Hypothalamus (tissue), 51 donors: ENCODE measurements at places on chromosomes 16 and 17.

- no peak for DNase-seq
Measured at GRCh38 chr16:87165151-87165550, 152.0 kb downstream of the C16orf95 start.

DNA sequence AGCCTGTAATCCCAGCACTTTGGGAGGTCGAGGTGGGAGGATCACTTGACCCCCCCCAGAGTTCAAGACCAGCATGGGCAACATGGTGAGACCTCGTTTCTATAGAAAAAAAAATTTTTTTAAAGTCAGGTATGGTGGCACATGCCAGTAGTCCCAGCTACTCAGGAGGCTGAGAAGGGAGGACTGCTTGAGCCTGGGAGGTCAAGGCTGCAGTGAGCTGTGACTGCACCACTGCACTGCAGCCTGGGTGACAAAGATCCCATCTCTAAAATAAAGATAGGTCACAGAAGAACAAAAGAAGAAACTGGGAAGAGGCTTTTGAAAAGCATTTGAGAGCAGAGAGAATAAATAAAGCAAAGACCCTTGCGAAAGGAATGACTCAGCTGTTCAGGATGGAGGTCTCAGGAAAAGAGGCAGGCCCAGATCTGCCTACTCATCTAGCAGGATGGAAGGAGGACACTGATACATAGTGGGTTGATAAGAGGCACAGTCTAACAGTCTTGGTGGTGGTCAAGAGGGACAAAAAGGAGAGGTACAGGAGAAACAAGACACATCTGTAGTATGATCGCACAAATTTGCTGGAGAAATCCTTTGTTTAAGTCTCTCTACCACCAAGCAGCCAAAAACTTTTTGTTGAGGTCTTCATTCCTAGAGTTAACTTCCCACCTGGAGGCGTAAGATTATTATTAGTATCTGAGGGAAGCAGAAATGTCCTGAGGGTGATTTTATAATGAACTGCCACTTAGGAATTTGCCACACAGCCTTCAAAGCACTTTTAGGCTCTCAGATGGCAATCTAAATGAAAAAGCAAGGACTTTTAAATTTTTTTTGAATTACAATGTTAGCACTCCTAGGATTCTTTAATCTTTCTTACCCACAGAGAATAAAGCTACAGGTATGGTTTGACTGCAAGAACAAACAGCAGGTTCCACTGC lies 17.6 kb downstream of the ZSWIM7 start:
- DNase-seq: no peak

- DNase-seq: no peak
Measured at GRCh38 chr16:64434526-64435069, 687.3 kb downstream of the CDH11 start.

DNA sequence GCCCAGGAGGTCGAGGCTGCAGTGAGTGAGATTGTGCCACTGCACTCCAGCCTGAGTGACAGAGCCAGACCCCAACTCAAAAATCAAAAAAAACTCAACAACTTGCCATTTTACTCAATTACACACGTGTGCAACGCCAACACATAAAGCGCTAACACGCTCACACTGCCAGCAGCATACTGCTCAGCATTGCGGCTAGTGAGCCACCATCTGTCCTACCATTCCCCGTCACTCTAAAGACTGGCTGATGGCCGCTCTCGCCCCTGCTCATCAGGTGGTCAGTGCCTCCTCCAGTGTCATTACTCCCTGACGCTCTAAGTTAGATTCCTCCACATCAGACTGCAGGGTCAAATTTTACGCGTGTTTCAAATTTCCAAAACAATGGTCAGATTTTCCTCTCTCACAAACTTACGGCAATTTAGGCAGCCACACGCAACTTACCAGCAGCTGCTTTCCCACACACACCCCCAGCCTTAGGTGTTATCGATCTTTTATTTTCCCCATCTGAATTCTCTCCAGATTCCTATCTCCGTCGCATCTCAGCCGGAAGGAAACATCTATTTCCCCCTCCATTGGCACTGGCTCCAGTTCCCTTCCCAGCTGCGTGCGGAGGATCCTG lies 240.8 kb downstream of the C16orf95 start:
- no peak for DNase-seq

GRCh38 chr16:58678716-58679115 lies 5.9 kb downstream of the SLC38A7 start:
- peak; percentile 43 for DNase-seq

DNA sequence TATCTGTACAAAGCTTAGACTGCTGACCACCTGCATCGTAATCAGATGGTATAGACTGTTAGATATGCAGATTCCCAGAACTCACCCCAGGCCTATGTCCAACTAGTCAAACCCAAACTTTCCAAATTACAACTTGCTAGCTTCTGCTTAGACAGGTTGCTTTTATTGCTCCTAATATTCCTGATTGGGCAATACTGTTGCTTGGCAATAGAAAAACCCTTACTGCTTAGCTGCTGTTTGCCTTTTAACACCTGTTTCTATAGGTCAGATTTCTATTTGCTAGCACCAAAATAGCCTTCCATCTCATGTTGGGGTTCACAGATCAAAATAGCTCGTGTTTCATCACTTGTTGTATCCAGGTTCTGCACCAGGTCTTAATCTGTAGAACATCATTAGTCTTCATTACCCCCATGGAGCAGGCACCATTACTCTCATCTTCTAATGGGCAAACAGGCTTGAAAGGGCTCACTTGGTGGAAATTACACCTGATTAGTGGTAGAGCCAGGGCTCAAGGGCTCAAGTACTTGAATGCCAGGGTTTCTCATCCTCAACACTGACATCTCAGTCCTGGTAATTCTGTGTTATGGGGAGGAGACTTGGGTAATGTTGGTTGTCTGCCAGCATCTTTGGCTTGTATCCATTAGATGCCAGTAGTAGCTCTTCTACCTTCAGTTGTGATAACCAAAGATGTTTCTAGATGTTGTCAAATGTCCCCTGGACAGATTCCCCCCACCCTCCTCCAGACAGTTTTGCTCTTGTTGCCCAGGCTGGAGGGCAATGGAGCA lies 2.7 kb downstream of the ZP2 start:
- no peak for DNase-seq

GRCh38 chr16:88375996-88376834 lies 6.5 kb upstream of the ZNF469 start:
- peak; percentile 43 for DNase-seq

DNA sequence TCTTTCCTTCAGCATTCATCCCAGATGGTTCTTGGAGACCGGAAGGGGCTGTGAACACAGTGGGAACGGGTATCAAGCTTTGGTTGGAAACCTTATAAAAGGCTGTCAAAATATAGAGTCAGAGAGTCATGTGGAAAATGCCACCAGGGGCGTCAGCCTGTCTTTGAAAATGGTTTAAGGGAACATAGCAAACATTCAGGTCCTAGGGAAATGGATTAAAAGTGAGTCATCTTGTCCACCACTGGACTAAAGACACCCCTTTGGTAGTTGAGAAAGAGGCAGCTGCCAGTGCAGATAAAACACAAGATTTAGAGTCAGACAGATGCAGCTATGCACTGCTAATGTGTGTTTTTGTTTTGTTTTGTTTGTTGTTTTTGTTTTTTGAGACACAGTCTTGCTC lies 47.8 kb upstream of the BCO1 start:
- no peak for DNase-seq

- no peak for DNase-seq
Measured at GRCh38 chr16:27978876-27979275, 84.6 kb downstream of the GSG1L start.

DNA sequence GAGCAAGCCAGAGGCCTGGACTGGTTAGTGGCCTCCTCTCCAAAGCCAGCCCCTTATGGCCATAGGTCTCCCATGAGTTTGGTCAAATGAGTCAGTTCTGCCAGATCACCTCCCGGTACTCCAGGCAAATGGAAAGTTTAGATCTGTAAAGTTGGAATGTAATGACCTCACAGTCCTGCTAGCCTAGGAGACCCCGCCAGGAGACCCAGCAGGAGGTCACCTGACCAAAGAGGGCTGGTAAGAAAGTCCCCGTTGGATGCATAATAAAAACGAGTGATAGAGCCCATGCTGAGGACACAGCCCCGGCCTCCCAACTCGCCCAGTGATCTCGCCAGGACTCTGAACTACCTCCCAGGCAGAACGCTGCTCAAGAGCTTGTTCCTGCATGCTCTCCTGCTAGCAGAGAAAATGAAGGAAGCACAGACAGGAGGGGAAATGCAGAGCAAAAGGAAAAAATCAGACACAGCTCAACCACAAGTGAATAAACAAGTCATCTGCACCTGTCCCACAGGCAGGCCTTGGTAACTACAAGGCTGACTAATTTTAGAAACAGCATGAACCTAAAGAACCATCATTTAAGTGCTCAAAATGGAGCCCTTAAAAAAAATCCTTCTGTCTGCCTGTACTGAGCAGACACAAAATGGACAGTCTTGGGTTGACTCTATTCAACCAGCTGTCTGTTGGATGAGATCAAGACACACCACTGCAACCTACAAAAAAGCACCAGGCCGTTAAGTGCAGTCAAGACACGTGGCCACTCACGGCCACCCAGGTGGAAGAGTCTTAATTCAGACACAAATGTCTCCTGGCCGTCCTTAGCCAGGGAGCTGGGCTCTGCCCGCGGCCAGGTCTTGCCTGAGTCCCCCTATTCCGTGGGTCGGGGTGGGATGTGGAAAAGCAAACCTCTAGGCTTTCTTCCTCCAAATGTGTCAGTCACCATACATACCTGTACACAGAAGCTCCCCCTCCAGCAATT lies 9.2 kb downstream of the CDIP1 start:
- no peak for DNase-seq

DNA sequence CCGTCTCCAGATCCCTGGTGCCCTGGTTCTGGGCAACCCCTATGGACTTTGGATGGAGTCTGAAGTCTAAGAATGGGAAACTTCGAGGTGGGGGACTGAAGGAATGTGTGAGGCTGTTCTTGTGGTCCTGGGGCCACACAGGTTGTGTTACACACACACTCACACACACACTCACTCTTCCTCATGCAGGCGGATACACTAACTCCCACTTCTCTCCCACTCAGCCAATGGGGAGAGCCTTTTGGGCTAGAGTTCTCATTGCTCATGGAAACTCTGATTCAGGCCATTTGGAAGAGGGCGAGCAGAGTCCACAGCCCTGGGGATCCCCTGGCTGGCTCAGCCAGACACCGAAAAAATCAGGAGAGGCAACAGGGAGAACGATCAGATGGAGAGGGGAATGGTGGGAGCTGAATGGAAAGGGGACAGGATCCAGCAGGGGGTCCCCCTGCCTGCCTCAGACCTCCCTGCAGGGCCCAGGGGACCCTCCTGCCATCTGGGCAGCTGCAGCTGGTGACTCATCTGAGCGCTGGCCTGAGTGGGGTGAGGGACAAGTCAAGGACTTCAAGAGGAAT lies 9.1 kb downstream of the IGFBP4 start:
- no peak for DNase-seq

DNA sequence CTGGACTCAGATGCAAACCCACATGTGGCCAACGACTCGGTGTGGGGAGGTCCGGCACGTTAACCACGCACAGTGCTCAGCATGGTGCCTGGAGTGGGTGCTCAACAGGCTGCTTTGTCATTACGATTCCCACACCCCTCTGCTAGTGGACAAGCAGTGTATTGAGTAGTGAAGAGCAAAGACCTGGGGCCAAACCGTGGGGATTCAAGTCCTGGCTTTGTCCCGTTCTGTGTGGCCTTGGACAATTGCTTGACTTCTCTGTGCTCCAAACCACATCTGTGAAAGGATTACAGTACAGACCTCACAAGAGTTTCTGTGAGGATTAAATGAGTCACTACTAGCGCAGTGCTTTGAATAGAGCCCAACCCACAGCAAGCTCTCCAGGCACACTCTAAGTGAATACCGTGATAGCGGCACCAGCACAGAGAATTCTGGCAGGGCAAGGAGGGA lies 33.8 kb downstream of the TRPV2 start:
- DNase-seq: no peak

DNA sequence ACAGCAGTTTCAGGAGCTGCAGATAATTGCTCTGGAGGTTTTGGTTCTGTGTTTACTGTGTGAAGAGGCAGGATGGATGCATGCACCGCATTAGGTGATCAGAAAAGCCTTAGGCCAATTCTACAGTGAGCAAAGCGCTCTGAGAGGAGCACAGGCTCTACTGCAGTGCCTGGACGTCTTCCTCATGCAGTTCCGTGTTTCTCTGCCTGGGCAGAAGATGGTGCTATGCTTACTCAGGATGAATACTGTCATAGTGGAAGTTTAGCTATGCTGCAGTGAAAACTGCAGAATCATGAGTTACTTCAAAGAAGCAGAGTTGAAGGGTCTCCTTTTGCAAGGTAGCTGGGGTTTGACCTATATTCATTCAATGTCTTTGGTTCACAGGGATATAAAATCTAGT lies 1012.4 kb downstream of the KCNJ18 start:
- DNase-seq: no peak

DNA sequence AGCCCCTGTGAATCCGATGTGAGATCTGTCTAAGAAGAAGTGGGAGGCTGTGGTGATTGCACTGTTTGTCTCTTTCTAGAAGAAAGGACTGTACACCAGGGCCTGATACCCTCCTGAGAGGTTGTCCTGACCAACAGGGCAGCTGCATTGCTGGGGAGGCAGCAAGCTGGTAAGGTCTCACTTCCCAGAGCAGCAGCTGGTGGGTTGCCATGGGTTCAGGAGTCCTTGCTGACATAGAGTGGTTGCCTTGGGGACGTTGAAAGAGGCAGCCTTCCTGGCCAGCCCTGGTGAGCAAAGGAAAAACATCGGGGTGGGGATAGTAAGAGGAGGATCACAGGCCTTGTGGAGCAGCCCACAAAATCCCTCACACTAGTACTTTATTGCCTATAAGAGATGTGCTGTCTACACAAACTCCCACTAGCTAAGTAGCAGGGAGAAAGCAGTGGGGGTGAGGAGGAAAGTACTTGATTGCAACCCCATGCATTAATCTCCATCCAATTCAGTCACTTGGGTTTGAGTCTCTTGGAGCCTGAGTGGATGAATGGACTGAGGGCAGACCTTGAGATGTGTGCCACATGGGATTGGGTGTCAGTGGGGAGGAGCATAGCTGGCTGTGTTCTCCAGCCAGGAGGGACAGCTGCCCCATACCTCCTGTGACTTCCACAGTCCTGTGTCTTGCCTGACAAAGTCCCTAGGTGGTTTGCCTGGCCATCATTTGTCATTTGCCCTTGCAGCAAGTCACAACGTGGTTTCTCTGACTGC lies 143.8 kb upstream of the RPL38 start:
- peak; percentile 60 for DNase-seq

DNA sequence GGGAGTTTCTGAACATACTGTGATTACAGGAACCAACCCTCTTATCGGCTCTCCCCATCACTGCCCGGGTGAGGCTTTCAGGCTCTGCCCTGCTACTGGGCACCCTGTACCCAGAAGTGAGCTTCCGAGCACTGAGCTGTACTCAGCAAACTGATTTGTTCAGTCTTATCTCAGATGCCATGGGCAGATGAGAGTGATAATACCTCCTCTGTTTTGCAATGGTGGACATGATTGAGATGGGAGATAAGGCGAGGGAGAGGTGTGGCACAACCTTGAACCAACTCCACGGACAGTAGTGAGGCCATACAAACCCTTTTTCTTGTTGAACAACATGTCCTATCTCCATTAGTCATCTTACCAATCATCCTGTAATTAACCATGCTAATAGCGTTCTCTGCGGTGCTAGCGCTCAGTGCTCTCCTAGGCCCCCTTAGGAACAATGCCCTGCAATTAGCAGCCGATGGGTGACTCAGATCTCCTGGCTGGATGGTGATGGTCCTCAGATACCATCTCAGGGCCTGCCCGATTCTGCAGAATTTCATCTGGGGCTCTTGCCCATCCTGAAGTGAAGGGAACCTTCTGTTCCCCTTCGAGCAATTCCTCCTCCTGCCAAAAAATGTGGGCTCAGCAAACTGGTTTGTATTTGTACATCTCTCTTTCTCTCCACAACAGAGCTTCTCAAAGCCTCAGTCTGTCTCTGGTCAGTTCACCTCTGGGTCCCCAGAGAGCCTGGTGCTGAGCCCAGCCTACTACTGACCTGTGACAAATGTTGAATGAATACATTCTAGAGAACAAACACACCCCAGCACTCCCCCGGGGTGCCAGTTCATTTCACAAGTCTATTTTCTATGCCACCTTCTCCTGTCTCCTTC lies 139.3 kb upstream of the IRX3 start:
- DNase-seq: no peak
